ENCODE measurements at places on chromosomes 16 and 17. TPM values are rescaled to one million over a fixed set of nuclear protein-coding genes. Genes with fewer than 3 reads are reported as not detected.

DNA sequence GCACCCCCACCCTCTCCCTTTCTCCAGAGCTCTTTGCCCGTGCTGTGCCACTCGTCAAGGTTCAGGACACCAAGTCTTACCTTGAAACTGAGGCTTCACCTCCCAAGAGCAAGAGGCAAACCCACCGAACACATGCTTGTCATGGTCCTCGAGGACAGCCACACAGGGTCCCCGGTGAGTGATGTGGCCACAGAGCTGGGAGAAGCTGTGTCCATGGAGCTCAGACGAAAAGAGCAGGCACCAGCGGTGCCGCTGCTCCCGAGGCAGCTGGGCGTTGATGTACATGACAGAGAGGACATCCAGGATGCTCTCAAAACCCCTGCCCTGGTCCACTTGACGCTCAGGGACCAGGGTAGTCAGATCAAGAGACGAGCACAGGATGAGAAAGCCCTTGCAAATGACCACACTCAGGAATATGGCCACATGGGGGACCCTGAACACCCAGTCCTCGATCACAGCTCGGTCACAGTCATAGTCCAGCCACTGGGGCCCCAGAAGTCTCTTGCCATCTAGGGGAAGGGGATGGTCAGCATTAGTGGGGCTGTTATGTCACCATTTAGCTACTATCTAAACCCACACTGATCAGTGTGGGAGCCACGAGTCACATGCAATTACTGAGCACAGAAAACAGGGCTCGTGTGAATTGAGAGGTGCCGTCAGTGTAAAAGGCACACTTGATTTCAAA is 17.8 kb downstream of the MEAK7 start:
- DNase-seq, result no peak

DNA sequence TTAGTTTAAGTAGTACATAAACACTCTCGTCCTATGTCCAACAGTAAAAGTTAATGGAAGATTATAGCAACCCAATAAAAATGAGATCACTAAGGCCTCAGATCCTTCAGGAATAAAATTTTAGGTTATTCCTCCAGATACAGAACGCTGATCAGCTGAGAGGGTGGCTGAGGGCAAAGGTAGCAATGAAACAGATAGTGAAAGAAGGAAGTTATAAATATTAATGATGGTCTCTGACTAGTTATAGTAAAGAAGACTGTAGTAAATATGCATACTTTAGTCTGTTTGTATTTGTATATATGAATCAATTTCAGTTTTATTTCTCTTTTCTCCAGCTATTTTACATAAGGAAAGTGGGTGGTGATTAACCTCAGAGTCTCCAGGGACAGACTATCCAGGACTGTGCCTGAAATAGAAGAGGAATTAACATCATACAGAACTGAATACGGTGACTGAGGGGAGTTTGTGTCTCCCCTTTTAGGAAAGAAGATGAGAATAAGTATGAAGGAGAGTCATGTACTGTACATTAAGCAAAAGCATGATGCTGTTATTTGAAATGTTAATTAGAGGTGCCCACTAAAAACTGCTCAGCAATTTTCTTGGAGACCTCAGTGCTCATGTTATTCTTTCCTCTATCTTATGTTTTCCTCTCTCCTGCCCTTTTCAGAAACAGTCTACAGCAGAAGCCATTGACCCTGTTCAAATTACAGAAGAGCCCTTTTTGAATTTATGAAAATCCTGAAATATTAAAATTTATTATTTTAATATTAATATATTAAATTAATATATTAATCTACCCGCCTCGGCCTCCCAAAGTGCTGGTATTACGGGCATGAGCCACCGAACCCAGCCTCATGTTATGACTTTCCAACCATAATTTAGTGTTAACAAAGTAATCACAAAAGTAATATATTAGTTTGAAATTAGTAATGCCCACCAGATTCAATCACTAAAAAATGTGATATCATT is 36.5 kb upstream of the DHRS7B start:
- DNase-seq, result no peak

DNA sequence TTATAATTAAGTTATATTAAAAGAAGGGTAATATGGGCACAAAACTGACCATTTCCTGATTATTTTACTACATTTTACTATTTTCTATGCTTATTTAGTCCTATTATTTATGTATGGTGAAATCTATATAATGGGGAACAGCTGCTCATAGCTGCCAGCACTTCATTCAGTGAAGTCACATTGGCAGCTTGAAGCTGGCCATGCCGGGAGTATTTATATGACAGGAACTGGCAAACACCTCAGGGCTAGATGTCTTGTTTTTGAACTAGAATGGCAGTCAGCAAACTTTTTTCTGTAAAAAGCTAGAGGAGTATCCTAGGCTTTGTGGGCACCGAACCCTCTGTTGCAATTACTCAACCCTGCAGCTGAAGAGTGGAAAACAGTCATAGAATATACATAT is 104.1 kb downstream of the CDH13 start:
- DNase-seq, result no peak

DNA sequence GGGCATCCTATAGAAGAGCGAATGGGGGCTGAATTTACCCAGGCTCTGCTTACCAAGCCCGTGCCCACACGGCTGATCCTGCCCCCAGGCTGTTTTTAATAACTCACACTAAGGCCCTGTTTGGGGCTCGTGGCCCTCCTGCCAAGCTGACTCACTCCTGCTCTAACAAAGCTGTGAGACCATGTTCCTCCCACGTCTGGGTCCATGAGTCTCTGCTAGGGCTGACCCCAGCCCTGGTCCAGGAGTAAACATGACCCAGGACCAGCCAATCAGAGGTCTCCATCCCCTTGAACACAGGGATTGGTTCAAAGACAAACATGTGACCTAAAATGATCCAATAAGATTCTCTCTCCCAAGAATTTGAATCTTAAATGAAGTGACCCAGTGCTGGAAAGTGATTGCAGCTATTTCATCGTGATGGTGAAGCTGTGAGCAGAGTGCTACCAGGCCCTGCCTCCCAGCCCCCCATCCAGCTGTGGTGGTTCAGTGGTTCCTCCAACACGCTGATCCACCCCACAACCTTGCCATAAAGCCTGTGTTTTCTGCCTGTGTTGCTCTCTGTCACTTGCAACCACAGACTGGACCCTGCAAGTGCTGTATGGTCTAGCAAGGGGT is 57.2 kb downstream of the C16orf82 start:
- DNase-seq, result no peak

GRCh38 chr17:40577611-40578065 is 12.4 kb upstream of the CCR7 start:
- DNase-seq, result no peak

DNA sequence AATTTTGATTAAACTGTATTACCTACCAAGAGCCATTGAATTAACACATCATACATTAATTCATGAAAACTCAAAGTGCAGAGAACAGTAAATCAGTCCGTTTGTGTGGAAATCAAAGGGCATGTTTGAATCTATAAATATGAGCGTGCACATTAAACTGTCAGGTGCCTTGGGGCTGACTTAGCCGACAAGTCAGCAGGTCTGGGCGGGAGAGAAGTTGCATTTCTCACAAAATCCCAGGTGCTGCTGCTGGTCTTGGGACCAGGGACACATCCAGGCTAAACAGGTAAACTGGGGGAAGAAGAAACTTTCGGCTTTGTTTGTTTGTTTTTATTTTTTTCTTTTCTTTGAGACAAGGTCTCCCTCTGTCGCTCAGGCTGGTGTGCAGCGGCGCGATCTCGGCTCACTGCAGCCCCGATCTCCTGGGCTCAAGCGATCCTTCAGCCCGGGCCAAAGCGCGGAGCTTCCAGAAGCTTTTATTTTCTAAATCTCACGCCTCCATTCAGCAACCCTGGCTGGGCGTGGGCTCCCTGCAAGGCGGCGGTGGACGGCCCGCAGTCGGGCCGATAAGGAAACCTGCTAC is 213.9 kb downstream of the MRTFB start:
- no peak for DNase-seq

GRCh38 chr17:42288803-42289610 is 709 bp downstream of the STAT5A start:
- no peak for DNase-seq

DNA sequence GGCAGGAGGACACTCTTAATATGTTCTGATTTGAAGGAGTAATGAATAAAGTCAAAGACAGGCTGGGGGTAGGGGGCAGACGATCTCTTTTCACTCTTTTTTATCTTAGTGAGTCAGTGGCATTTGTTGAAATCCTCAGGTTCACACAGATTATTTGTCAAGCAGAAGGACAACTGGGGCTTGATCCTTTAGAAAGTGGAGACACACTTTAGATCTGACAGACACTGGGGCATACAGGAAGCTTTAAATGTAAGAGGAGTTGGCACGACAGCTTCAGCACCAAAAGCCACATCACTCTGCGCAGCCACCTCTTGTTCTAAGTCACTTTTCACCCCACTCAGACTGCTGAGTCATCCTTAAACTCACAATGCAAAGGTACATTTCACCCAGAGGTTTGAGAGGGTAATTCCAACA is 121.5 kb downstream of the STXBP4 start:
- peak; percentile 32 for DNase-seq

- DNase-seq, result no peak
Observed at GRCh38 chr17:77676237-77676661, 282.3 kb upstream of the TNRC6C start.

- DNase-seq, result peak; percentile 48
Observed at GRCh38 chr16:22077700-22078313, 14.5 kb upstream of the VWA3A start.

- DNase-seq, result no peak
Observed at GRCh38 chr16:11320170-11320569, 25.1 kb upstream of the RMI2 start.

DNA sequence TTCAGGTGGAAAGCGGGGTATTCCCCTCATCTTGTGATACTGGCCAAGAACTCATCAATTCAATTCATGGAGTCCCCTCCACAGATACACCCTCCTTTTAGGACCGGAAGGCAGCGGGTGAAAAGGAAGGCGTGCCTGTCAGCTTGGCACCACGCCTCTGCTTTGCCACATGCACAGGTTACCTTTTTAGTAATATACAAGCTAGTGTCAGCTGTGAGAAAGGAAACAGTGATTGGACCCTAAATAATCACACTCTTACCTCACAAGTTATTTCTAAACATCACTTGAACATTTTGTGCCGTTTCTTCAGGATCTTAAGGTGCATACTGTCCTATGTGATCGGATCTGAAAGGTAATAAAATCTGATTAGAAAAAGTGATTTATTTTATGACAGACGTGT is 15.7 kb downstream of the ZDHHC7 start:
- DNase-seq, result no peak

DNA sequence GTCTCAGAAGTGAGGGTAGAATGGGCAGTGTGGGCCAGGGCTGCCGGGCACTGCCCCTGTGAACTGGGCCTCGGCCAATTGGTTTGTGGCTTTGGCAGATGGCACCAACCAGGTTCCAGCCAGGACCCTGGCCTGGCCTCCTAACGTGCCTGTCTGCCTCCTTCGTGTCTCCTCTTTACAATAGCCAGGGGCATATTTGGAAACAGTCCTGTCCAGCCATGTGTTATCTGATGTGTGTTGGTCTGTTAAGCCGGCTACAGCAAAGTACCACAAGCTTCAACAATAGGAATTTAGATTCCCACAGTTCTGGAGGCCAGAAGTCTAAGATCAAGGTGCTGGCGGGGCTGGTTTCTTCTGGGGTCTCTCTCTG is 14.6 kb downstream of the CRISPLD2 start:
- no peak for DNase-seq

DNA sequence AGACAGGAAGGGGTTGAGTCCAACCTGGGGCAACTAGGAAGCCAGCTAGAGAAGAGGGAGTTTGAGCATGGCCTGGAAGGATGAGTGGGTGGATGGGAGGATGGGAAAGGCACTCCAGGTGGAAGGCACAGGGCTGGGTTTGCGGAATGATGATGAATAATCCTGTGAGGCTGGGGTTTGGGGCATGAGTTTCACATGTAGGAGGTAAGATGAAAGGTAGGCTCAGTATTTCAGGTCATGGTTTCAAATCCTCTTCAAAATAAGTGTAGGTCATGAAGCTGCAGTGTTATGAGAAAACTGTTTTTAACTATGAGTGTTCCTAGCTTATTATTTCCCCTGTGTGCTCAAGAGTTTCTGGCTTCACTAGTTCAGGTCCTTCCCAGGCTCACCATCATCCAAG is 130.3 kb downstream of the SKAP1 start:
- no peak for DNase-seq

- DNase-seq, result peak; percentile 21
Observed at GRCh38 chr17:60390925-60391470, 935 bp downstream of the USP32 start.

DNA sequence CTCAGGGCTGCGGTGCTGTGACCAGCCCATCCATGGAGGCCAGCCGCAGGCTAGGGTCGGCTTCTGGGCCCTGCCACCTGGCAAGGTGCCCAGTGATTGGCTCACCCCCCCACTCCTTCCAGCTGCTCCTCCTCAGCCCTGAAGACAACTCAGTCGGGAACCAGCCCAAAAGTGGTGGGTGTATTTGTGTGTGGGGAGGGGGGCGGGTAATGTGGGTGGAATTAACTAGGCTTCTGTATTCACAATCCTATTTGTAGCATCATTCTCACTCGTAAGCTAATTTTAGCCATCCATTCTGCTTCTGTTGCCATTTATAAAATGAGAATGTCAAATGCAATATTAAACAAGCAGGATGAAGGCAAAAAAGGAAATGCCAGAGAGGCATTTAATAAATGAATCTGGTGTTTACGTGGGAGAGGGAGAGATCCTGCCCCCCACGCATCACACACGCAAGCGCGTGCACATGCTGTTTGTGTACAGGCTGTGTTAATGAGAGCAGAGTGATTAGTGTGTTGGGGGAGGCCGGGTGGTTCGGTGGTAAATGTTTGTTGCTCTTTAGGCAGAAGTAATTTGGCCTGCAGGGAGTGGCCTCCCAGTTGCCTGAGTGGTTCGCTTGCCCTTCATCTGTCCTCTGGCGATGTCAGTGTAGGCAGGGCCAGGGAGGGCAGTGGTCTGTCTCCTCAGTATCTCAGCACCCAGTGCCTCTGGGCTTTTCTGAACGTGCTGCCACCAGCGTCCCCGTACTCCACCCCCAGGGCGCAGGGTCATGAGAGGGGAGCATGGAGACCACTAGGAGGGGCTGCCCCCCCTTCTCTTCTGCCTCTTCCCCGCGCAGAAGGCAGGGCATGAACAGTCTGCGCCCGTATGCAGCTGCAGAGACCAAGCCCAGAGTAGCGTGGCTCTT is 140.1 kb downstream of the CCDC182 start:
- DNase-seq, result peak; percentile 67

- DNase-seq, result no peak
Observed at GRCh38 chr17:77441940-77442339, 301.2 kb downstream of the SEC14L1 start.

GRCh38 chr17:17626151-17626805 is 34.8 kb upstream of the PEMT start:
- no peak for DNase-seq

ST6GALNAC2 gene
- total RNA-seq, result 0.76 TPM

TEPSIN gene
- total RNA-seq, result 13.3 TPM

ABCA3 gene
- total RNA-seq, result 8.4 TPM

SLC38A7 gene
- 3.7 TPM for total RNA-seq

ARL2BP gene
- total RNA-seq, result 41.4 TPM

NAA38 gene
- total RNA-seq, result 155 TPM

KCNJ18 gene
- total RNA-seq, result not detected

HYDIN gene
- 0.33 TPM for total RNA-seq
